ENCODE measurements at places on chromosomes 1 and 21. TPM values are rescaled to one million over a fixed set of nuclear protein-coding genes. Genes with fewer than 3 reads are reported as not detected.

GRCh38 chr1:172405912-172406311, 14.6 kb upstream of the C1orf105 start:
- DNase-seq = no peak

DNA sequence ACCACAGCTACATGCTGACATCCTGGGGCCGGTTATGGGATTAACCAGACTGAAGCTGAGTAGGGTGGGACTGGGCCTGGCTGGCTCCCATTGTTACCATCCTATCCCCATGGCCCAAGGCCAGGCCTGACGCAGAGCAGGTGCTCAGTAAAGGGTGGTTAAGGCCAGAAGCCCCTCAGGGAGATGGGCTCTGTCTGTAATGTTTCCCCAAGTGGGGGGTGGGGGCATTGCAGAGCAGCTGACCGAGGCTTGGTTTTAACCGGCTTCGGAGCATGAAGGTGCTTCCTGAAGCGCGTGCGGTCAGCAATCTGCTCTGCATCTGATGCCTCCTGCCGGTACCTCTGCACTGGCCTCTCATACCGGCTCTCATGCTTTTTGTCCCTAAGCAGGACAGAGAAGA, 83.4 kb upstream of the ACTL8 start:
- no peak for DNase-seq

LAMB3 gene
- total RNA-seq = 19.7 TPM

C1orf87 gene
- total RNA-seq = not detected

MSH4 gene
- total RNA-seq = 0.10 TPM

GPR3 gene
- 1.1 TPM for total RNA-seq

DNA sequence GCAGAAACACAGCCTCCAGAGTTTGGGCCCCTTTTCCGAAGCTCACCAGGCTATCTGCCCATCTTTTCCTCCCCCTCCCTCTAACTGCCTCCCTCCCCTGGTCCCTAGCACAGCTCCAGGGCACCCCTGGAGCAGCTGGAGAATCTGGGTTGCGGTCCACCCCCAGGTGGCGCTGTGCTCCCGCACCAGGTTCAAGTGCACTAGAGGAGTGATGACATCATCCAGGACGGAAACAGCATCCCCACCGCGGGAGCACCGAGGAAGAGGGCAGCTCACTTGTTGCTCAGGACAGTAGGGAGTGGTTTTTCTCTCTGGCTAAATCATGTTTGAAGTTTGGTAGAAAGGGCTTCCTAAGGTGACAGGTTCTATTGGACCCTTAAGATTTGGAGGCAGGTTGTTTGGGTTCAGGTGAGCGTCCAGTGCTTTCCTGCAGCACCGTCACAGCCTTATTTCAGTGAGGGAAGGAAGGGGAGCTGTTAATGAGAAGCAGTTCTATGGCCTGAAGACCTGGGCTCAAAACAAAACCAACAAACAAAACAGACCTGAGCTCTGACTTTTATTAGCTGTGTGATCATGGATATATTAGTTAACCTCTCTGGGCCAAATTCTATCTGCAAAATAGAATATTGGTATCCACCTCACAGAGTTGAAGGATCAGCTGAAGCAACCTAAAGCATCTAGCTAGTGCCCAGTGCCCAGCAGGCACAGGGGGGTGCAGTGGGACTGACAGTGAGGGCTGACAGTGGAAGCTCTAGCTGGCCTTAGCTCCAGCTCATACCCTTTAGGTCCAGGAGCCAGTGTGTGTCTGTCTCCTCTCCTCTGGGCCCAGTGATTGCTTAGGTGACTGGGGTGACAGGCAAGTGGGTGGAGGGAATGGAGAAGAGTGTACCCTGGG, 7.5 kb downstream of the SHISA4 start:
- peak; percentile 92 for DNase-seq

GRCh38 chr1:28127617-28128257, 39.3 kb upstream of the EYA3 start:
- DNase-seq = no peak

NPR1 gene
- total RNA-seq = 3.0 TPM

GRCh38 chr1:196459383-196459782, 148.9 kb downstream of the KCNT2 start:
- no peak for DNase-seq

DNA sequence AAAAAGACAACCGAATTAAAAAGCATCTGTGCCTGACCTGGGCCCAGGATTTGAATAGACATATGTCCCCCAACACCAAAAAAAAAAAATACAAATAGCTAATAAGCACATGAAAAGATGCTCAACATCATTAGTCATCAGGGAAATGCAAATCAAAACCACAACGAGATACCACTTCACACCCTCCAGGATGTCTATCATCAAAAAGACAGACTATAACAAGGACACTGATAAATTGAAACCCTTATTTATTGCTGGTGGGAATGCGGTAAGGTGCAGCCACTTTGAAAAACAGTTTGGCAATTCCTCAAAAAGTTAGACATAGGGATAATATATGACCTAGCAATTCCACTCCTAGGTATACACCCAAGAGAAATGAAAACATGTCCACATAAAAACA, 72.3 kb upstream of the CAMK1G start:
- no peak for DNase-seq

GRCh38 chr1:86782482-86782881, 78.1 kb downstream of the SH3GLB1 start:
- DNase-seq = no peak

- DNase-seq = no peak
These were observed 4.2 kb upstream of the PLXNA2 start for GRCh38 chr1:208248307-208248801.

VANGL2 gene
- 0.02 TPM for total RNA-seq

GRCh38 chr1:65311760-65312159, 2.4 kb downstream of the DNAJC6 start:
- no peak for DNase-seq

FMO3 gene
- total RNA-seq = not detected

DNA sequence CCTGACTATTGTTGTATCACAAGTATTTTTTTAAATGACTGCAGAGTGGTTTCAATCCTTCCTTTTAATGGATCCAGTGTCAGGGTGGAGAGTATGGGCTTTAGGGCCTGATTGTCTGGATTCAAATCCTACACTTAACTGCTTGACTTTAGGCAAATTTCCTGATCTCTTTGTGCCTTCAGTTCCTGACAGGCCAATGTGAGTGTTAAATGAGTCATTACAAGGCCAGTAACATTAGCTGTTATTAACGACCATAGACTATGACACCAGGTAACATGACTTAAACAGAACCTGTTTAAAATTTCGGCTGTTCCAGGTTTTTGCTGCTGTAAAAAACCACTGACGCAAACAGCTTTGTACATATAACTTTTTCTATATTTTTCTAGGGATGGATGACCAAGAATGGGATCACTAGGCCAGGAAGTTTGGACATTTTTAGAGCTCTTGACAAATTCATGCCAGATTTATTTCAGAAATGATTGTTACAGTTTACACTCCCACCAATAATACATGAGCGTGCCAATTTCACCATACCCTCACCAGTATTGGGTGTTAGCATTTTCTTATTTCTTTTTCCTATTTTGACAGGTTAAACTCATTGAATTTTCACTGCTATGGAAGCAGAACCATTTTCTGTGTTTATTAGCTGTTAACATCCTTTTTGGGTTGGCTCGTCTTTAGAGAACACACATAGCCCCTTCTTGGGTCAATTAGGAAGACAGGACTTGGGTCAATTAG, 11.3 kb downstream of the ZNF362 start:
- DNase-seq = no peak

GRCh38 chr21:43333298-43334062, 93.5 kb downstream of the SIK1 start:
- DNase-seq = peak; percentile 75

TNFRSF4 gene
- not detected for total RNA-seq

Measured in NCI-H460 (cell line).